ENCODE measurements at places on chromosomes 16 and 17.

GRCh38 chr16:50059669-50060068, 6.1 kb upstream of the HEATR3 start:
- DNase-seq: no peak

DNA sequence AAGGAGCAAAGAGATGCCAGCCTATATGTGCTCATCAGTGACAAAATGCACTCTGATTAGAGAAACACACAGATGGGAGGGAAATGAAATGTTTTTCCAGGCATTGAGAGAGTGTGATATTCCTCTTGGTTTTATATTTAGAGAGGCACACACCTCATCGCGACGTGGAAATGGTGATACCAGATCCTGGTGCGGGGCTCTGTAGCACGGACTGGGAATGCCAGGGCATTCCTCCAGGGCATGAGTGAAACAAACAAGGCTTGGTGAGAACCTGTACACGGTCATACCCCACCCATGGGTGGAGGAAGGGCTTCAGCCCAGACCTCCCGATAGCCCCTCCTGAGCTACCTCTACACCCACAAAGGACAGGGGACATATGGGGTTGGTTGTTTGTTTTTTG, 280.2 kb downstream of the C16orf95 start:
- no peak for DNase-seq

DNA sequence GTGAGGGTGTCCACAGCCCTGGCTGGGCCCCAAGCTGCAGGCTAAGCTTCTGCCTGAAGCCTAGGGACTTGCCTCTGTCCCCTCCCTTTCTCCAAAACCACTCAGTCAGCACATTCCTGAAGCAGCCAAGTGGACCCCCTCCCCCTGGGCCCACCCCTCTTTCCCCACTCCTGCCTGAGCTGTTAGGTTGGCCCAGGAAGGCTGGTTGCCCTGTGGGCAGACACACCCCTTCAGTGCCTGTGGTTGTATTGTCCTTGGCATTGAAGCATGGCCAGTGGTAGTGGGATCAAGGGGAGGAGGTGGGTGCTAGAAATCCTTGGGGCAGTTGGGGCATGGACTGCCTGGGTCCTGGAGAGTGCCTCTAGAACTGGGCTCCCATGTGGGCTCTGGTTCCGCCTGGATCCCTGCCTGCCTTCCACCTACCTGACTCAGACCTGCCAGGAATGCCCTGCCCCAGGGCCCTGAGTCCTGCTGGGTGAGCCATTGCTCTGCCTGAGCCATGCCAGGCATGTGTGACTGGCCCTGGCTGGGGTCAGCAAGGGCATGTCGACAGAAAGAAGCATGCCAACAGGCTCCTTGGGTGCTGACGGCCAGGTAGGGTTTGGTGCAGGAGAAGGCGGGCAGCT, 2.1 kb downstream of the TRAF4 start:
- no peak for DNase-seq

DNA sequence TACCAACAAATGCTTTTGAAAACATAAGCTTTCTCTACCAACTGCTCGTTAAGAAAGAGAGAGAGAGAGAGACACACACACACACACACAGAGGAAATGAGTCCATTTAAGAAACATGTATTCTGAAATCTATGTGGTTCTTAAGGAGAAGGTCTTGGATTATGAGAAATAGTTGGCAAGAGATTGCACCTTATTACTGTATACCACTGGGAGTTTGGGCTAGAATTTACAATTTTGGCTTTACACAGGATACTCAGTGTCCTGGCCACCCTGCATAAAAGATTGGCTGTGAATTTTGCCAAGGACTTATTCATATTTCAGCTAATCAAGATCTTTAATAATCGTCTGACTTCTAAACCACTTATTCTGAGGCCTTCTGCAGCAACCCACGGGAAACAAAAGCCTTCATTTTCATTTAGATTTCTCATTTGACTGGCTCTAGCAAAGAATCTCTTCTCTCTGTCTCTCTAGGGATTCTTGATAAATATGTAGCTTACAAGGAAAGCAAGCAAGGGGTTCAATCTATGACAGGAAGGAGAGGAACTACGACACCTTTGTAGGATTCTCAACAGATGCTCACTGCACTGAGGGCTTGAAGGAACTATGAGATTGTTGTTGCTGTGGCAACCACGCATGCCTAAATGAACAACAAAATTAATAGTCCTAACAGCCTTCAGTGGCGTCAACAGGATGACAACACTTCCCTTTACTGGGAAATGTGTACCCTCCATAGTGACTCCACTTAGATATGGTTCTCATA, 75.3 kb upstream of the GNAO1 start:
- DNase-seq: no peak
